ENCODE measurements at places on chromosomes 13 and 19.

DNA sequence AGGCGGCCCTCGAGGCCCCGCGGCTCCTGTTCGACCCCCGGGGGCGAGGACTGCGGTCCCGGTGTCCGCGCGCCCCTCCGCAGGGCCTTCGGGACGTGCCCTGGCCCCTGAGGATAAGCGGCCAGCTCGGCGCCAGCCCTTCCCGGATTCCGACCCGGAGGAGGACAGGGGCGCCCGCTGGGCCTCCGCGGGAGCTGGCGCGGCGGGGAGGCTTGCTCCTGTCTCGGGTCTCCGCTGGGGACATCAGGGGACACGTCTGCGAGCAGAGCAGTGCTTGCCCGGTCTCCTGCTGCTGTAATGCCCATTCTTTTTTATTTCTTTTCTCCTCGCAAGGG, 829 bp downstream of the B3GLCT start:
- DNase-seq: no peak

- DNase-seq: no peak
These were observed 16.1 kb upstream of the IRGC start for GRCh38 chr19:43699506-43700394.

GRCh38 chr13:45434556-45435371, 16.6 kb upstream of the SLC25A30 start:
- DNase-seq: no peak

GRCh38 chr13:48679941-48680680, 26.4 kb downstream of the CYSLTR2 start:
- DNase-seq: no peak

DNA sequence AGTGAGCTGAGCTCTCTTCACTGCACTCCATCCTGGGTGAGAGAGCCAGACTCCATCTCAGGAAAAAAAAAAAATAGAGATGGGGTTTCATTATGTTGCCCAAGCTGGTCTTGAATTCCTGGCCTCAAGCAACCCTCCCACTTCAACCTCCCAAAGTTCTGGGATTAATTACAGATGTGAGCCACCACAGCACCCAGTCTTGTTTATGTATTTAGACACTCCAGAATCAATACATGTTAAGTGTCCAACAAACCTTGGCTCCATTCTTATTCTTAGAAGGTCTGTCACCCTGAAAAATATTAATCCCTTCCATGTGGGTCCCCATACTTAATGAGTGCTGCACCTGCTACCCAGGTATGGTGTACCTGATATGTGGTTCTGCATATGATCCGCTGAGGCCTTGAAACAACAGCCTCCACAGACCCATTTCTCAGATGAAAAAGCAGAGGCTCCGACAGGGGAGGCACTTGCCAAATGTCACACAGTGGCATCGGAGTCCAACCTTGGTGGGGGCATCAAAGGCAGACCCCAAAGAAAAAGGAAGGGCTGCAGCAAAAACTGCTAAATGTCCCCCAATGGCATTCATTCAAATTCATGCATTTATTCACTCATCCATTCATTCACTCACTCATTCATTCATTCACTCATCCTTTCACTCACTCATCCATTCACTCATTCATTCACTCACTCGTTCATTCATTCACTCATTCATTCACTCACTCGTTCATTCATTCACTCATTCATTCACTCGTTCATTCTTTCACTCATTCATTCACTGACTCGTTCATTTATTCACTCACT, 16.7 kb downstream of the TICAM1 start:
- DNase-seq: no peak

- DNase-seq: no peak
These were observed 422 bp upstream of the ZNF575 start for GRCh38 chr19:43532571-43532961.

- no peak for DNase-seq
These were observed 25.3 kb downstream of the TM9SF2 start for GRCh38 chr13:99526549-99526948.

DNA sequence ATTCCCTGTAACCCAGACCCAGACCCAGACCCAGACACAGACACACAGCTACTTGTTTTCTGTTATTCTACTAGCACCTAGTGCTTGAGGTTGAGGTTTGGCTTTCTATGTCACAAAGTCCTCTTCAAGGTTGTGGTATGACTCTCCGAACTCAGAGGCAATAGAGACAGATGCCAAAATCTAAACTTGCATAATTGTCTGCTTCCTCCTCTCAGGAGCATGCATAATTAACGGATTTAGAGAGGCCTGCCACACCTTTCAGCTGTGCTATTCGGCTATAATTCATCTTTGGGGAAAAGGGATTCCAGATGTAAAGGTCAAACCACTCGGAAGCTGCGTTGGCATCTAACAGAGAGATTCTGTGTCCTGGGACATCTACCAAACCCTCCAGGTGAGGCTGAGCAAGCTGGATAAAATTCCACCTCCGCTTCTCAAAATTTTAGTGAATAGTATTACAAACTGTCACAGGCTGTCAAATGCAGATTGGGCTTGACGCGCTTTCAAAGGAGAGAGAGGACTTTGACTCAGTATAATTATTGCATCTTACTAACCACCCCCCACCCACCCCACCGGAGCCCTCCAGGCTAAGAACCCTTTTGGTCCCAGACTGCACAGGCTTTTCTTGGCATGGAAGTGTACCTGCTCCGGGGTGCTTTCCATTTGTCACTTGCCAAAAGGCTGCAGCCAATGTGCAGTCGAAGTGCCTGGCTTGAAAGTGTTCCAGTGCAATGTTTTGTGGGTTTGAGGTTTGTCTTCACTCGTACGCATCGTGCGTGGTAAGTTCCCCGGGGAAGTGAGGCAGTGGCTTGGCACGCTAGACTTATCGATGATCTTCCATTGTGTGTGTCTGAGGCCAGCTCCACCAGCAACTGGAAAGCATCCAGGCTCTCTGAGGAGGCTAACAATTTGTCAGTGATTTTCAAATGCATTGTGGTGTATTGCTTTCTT, 194.1 kb downstream of the TDRD3 start:
- no peak for DNase-seq

GRCh38 chr19:57558525-57558924, 1.1 kb downstream of the ZNF550 start:
- no peak for DNase-seq

DNA sequence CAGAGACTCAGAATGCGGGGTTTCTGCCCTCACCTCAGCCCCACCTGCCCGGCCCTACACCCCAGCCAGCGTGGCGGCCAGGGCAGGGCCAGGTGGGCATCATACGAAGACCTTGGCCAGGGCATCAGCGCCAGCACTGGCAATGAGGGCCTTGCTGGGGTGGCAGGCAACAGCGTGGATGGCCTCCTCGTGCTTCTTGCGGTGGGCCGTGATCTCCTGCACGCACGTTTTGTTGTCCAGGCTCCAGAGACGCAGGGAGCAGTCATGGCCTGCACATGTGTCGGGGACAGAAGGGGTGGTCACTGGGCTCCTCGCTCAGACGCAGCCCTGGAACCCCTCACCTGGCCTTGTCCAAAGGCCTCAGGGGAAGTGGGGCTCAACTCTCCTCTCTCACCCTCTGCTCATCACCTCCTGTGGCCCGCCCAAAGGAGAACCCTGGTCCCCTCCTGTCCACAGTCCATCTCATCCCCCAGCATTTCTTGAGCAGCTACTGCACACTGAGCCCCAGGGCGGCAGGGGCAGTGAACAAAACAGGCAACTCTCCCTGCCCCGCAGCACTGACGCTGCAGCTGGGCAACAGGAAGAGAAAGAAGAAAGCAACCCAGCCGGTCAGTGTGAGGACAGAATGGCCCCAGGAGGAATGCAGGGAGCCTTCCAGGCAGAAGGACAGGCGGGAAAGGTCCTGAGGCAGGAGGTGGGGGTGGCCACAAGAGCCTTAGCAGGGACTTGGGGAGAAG, 3.8 kb upstream of the PRKD2 start:
- no peak for DNase-seq

DNA sequence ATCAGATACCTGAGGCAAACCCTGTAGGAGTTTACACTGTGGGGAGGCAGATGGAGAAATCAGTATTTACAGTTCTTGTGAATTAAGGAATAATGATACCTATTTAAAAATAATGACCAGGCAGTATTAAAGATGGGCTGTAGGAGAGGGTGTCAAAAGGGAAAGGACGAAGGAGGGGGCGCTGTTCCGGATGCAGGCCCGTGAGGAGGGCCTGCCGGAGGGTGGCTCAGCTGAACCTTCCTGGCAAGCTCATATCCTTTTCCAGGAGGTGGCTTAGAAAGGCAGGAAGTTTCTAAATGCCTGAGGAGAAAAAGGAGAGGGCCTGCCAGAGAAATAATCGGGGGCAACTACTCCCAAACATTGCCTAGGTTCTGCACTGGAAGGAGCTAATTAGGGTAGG, 46.6 kb downstream of the MBNL2 start:
- no peak for DNase-seq

- no peak for DNase-seq
These were observed 810 bp upstream of the NFKBID start for GRCh38 chr19:35901055-35901644.

- no peak for DNase-seq
These were observed 15.0 kb downstream of the BICRA start for GRCh38 chr19:47623921-47624391.

DNA sequence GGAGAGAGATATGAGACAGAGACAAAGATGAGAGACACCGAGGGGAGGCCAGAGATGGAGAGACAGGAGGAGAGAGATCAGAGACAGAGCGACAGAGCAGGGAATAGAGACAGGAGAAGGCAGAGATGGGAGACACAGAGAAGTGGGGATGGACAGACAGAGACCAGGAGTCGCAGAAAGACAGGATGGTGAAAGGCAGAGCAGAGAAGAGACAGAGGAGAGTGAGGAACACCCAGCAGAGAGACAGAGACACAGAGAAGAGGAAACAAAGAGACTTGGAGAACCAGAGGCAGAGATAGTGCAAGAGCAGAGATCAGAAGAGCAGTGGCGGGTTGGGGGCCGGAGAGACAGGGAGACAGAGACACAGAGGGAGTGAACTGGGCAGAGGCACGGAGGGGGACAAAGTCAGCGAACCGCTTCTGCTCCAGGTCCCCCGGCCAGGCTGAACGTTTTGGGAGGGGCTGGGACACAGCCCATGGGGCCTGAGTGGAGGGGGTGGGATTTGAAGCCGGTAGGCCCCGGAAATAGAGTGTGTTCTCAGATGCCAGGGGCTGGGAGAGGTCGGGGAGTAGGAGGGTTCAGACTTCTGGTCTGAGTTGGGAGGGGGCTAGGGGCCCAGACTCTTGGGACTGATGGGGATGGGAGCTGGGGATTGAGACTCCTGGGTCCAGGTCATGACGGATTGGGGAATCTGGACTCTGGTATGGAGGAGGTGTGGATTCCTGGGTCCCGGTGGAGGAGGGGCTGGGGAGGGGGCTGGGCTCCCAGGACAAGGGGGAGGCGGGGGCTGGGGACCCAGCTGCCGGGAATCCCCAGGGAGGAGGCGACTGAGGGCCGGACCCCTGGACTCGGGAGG, 654 bp downstream of the ZNF579 start:
- no peak for DNase-seq

DNA sequence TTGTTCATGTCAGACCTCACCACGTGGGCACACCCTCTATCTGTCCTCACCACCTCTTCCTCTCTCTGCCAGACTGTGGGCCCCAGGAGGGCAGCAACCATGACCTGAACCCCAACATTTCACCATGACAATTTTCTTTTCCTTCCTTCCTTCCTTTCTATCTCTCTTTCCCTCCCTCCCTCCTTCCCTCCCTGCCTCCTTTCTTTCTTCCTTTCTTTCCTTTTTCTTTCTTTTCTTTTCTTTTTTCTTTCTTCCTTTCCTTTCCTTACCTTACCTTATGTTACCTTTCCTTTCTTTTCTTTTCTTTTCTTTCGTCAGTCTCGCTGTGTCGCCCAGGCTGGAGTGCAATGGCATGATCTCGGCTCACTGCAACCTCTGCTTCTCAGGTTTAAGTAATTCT, 8.7 kb upstream of the FCER2 start:
- DNase-seq: no peak

- no peak for DNase-seq
These were observed 70.6 kb downstream of the MTUS2 start for GRCh38 chr13:28890712-28891111.

GRCh38 chr13:97322740-97323342, 100.7 kb downstream of the MBNL2 start:
- no peak for DNase-seq

DNA sequence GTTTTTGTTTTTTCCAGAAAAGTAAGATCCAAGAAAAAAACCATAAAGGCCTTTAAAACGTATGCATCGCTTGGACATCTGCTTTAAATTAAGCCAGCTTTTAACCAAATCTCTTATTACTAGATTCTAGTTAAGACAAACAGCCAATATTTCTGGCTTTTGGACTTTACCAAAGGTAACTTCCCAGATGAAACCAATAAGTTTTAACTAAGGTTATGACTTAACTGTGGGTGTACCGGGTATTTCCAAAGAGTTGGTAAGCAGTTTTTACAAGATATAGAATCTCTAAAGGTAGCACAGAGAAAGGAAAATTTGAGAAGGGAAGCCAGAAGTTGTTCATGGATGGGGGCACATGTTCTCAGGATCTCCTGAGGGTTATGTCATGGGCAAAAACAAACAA, 34.0 kb downstream of the CEACAM1 start:
- DNase-seq: no peak

- DNase-seq: no peak
These were observed 169.9 kb upstream of the NBEA start for GRCh38 chr13:34772206-34772605.

GRCh38 chr19:51593138-51593890, 22.2 kb downstream of the ZNF175 start:
- no peak for DNase-seq

DNA sequence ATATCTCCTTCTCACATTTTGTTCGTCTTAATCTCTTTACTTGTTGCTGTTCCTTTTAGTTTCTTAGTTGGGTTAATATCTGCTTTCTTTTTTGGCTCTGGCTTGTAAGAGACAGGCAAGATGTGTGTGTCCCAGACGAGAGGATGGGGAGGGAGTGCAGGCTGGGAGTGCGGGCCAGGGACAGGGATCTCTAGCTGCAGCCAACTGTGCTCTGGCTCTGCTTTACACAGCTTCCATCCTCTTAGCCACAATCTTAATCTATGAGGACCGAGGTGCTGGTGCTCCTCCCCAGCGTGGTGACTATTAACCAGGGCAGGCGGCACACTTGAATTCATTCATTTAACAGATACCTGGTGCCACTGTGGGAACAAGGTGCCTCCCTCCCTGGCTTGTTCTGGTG, 70.9 kb upstream of the WASF3 start:
- DNase-seq: no peak

- no peak for DNase-seq
These were observed 28.9 kb upstream of the CYSLTR2 start for GRCh38 chr13:48624858-48625257.

Measured in NCI-H524 treated with DMSO at 0.1 percent for 48 hours (cell line).